ENCODE measurements at places on chromosomes 7 and 10. TPM values are rescaled to one million over a fixed set of nuclear protein-coding genes. Genes with fewer than 3 reads are reported as not detected.

The LRMDA gene
- total RNA-seq = 0.45 TPM

The LRRC18 gene
- not detected for total RNA-seq

The DPP6 gene
- total RNA-seq = not detected

The TAS2R3 gene
- not detected for total RNA-seq

The SFRP4 gene
- total RNA-seq = not detected

The MORN4 gene
- total RNA-seq = 9.4 TPM

The SYT15B gene
- under 0.01 TPM for total RNA-seq

The SEMA3D gene
- total RNA-seq = 0.15 TPM

The TSPAN33 gene
- 0.67 TPM for total RNA-seq

The AKR1C2 gene
- 3.9 TPM for total RNA-seq

The TMEM229A gene
- not detected for total RNA-seq

The PAPSS2 gene
- 41.7 TPM for total RNA-seq

The TFEC gene
- not detected for total RNA-seq

The CPN1 gene
- not detected for total RNA-seq

The GPR15LG gene
- total RNA-seq = not detected

The TRDMT1 gene
- total RNA-seq = 4.0 TPM

The KNDC1 gene
- total RNA-seq = 0.15 TPM

The AGMO gene
- not detected for total RNA-seq

The CYP26A1 gene
- not detected for total RNA-seq

The CREB5 gene
- 5.9 TPM for total RNA-seq

The GATA3 gene
- total RNA-seq = not detected

The ADRA2A gene
- not detected for total RNA-seq

The GHRHR gene
- not detected for total RNA-seq

The NDUFB8 gene
- 263 TPM for total RNA-seq

The ANKRD1 gene
- total RNA-seq = 6.5 TPM

The MSS51 gene
- total RNA-seq = 0.15 TPM

The GFRA1 gene
- total RNA-seq = 0.89 TPM

The PKD2L1 gene
- not detected for total RNA-seq

The CPA2 gene
- not detected for total RNA-seq

The CCDC3 gene
- total RNA-seq = 0.45 TPM

The LRRC61 gene
- 6.8 TPM for total RNA-seq

The PNLIP gene
- total RNA-seq = not detected

The UNC5B gene
- 17.1 TPM for total RNA-seq
